ENCODE measurements at places on chromosomes 1 and 21.

DNA sequence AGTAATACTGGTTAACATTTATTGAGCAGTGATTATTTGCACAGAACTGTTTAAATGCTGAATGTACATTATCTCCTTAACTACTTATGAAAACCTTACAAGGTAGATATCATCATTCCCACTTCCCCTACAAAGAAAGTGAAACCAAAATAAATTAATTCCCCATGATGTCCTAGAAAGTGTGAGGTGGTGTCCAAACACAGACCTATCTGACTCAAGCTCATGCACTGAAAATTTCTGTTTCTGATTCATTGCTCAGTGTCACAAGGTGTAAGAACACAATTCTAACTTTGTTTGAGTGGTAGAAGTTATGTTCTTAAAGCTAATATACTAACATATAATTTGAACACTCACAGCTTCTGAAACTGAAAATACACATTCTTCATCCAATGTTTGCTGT, 178.7 kb downstream of the MRPL39 start:
- DNase-seq = no peak

DNA sequence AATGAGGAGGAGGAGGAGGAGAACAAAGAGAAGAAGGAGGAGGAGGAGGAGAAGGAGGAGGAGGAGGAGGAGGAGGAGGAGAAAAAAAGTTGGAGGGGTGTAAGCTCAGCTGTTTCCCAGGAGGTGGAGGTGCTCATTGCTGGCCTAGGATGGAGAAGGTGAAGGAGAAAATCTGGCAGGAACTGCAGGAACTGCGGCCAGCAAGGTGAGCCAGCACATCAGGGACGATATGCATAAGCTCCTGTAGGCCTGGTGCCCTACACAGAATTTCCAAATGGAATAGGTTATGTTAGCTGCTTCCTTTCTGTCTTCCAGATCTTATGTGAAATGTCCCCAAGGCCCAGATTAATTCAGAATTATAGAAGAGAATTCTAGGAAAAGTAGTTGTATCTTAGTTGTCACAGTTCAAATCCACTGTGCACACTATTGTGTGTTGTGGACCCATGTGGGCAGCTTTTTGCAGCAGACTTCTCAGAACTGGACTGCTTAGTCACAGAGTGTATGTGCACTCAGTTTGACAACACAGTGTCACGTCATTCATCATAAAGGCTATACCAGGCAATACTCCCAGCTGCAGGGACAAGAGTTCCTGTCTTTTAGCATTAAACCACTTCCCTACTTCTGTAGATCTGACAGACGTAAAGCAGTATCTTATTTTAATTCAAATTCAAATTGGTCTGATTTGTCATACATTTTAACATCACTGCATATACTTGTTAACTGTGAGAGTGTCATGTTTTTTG, 303.7 kb downstream of the HLX start:
- DNase-seq = no peak

DNA sequence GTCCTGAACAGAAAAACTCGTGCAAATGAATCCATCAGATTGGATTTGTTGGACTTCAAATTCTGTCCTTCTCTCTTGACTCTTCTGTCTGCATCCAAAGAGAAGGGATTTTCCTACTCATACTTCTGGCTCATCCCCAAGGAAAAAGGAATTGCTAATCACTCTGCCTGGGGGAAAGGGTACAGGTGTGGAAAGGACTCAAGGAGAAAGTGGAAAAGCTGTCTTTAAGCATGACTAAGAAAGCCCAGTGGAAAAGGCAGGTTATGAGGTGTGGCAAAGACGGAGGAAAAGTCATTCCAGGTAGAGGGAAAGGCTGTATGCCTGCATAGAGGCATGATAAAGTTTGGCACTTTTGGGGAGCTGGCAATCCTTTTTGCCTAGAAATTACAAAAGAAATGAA, 43.4 kb downstream of the PTGS2 start:
- DNase-seq = no peak

GRCh38 chr1:94550800-94551241, 9.3 kb upstream of the F3 start:
- DNase-seq = no peak

- DNase-seq = no peak
Measured at GRCh38 chr1:29465755-29466154, 229.4 kb downstream of the PTPRU start.

GRCh38 chr1:109193653-109194590, 19.8 kb upstream of the SARS1 start:
- no peak for DNase-seq

GRCh38 chr1:50368179-50369007, 54.9 kb downstream of the DMRTA2 start:
- DNase-seq = peak; percentile 28

DNA sequence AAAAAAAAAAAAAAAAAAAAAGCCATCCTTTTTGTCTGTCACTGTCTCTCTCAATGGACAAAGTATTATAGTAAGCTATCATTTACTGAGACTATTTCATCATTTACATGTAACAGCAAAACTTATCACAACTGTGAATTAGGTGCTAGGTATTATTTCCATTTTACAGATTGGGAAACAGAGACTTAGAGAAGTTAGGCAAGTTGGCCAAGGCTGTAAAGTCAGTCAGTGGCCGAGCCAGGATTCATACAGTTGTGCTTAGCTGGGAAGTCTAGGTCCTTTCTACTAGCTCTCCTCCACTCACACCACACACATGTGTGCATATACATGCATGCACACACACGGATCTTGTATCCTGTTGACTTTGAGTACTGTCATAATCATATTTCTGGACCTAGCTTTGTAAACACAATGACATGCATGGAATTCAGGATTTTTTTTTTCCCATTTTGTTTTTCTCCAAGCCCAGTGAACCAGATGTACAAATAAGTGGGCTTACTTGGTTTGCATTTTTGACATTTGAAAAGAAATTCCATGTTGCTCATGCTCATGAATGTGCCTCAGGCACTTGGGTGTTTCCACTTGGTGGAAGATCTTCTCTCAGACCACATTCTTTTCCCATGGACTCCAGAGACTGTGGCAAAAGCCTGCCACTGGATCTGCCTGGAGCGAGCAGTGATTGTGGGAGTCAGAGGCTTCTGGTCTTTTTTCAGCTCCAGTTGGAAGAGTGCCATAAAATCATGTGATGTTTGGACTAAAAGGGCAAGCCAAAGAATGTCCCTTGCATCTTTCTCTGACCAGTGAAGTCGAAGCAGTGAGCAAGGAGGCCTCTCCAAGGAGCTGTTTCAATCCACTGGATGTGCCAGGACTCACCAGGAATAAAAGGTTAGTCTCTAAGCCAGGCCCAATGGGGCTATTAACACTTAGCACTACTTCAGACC, 61.7 kb upstream of the DNAJC6 start:
- DNase-seq = no peak

- no peak for DNase-seq
Measured at GRCh38 chr1:70818401-70818800, 229.2 kb downstream of the PTGER3 start.
